ENCODE measurements at places on chromosomes 11 and 22.

- peak; percentile 50 for DNase-seq
Observed at GRCh38 chr11:102833731-102834130, 9.7 kb downstream of the MMP3 start.

DNA sequence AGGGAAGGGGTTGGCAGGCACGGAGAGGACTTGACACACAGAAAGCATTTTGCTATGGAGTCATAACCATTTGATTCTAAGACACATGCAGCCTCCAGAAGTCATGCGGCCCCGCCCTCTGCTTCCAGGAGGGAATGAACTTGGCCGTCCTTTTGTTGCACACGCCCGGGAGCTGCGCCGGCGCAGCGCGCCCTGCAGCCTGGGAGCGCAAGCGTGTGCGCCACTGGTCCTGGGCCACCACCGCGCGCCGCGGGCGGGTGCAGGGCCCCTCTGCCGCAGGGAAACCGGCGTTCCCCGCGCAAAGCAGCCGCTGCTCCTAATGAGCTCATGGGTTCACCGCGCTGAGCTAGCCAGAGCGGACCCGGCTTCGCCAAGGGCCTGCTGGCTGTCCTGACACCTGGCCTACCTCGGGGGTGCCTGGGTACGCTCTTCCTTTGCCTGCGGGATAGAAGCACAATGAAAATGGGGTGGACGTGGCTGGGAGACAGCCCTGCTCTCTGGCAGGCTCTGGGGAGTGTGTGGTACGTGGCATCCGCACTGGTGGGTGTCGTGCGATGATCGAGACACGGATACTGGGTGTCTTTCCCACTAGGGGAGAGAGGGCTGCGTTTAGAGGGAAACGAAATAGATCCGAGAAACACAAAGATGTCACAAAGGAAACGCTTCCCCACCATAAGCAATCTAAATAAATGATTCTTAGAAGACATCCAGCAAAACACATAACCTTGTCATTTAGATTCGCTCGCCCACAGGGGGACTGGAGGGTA, 669 bp downstream of the MICAL3 start:
- DNase-seq, result peak; percentile 80

DNA sequence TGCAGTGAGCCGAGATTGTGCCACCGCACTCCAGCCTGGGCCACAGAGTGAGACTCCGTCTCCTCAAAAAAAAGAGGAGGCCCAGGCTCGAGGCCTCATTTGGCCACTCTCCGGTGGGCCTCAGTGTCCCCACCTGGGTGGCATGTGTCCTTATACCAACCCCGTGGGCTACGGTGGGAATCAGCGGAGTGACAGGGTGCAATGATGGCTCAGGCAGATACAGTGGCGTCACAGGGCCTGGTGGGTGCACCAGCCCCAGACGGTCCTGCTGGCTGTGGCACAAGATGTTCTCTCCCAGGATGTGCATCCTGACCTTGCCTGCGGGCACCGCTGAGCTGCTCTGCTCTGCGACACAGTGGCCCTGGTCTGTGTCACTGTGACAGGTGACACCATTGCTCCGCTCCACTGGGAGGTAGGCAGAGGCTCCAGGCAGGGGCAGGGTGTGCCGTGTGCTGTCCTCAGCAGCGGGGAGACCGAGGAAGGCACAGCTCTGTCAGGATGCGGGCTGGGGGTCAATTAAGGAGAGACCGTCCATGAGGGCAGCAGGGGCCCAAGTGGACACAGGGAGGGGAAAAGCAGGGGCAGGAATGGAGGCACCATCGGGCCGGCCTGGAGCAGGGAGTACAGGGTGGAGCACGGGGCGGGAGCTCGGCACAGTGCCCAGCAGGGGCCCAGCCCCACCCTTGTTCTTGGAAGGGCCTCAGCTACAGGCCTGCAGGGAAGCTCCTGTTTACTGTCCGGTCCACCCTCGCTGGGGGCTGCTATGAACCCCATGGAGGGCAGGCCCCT, 21.7 kb upstream of the TH start:
- no peak for DNase-seq

DNA sequence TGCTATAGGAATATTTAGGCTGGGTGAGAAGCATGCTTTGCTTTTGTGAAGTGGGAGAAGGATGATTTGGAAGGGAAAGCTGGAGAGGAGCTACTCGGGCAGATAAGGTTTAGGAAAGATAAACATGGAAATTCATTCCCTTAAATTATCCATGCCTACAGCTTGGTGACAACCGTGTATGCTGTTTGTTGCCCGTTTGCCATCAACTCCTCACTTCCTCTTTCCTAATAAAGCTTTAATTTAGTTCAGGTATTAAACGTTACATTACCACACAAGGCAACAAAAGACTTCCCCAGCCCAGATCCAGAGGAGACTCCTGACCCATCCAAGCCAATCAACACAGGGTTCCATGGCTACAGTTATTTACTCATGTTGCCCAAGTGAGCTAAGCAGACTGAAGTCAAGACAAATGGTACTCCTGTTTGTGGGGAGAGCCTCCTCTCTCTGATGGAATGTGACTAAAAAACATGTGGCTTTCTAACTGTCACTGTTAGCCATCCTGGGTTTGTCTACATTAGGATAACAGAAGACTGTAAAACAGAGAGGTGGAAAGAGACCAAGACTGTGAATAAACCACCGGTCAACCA, 101.7 kb upstream of the GRAMD1B start:
- no peak for DNase-seq

DNA sequence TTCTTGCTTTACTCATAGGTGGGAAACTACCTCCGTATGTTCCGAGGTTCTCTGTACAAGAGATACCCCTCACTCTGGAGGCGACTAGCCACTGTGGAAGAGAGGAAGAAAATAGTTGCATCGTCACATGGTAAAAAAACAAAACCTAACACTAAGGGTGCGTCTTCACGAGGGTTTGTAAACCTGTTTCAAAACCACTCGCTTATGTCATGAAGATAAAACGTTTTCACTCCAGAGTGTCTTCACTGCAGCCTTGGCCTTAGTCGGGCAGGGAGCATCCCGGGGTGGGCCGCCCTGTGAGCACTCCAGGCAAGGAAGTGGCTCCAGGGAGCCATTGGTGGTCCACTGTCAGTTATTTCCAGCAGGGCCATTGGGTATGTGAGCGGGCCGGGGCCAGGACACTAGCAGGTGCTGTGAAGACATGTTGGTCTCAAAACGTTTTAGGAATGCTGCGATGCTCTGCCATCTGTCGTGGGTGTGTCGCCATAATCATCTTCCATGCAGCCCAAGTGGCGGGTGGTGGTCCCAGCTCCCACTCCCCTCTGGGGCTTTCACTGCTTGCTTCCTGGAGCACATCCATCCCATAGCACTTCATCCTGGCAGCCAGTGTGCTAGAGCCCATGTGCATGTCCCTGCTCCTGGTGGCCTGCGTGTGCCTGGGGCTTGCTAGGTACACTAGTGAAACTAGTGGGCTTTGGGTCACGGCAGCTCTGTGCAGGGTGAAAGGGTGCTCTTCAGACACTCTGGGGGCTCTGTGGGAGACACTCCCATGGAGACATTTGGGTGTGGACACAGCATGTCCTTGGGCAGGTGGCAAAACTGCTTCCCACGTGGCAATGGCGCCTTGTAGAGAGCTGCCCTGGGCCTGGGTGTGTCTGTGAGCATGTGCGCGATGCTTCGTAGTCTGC, 5.2 kb downstream of the SMARCB1 start:
- DNase-seq, result no peak

DNA sequence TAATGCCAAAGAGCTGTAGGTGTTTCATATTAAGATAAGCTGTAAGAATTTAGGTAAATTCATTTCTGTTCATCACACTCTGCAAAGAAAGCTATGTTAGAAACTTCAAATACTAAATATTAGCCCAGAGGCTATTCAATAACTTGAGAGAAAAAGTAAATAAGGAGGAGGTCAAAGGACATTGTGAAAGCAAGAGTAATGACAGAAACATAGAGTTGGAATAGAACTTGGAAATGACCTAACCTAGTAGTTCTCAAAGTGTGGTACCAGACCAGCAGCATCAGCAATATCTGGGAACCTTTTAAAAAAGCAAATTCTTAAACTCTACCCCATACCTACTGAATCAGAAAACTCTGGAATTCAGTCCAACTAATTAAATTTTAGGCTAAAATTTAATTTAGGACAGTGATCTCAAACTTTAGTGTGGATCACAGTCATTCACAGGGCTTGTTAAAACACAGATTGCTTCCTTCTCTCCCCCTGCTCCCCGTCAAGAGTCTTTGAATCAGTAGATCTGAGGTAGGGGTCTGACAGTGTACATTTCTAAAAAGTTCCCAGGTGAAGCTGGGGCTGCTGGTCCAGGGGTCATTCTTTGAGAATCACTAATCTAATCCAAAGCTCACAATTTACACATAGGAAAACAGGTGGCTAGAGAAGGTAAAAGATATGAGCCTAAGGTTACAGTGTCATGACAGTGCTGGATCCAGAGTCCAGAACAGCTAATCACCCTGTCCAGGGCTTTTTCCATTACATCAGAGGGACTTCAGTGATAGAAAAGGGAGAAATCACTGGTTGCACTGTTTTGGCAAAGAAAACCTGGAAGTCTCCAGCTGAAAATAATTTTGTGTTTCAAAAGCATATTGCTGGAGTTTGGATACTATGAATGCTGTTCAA, 241.1 kb downstream of the SOX6 start:
- no peak for DNase-seq

- peak; percentile 44 for DNase-seq
Observed at GRCh38 chr11:19886498-19886897, 173.9 kb downstream of the NAV2 start.

- no peak for DNase-seq
Observed at GRCh38 chr22:48669986-48670716, 1157.5 kb downstream of the BRD1 start.

GRCh38 chr11:57370941-57371340, 10.0 kb downstream of the PRG3 start:
- no peak for DNase-seq

GRCh38 chr11:60925868-60926267, 1.6 kb downstream of the TMEM132A start:
- peak; percentile 49 for DNase-seq
